Bone marrow (tissue), 2 donors: ENCODE measurements at places on chromosomes 6 and 20.

DNA sequence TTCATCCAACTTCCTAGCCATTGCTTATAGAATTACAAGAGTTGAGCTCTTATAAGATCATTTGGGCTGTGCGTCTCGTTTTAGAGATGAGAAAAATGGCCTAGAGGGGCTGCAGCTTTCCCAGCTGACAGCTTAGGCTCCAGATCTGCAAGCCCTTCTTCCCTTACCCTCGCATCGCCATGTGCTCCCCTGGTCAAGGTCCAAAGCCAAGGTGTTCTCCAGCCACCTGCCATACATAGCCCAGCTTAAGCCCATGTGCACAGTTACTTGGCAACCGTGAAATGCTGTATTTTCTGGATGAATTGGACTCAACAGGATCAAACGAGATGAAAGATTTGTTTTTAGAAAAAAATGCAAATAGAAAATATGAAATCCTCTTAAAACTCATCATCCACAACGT lies 7.9 kb downstream of the MAP3K4 start:
- DNase-seq = no peak

GRCh38 chr6:128586095-128586494 lies 65.7 kb upstream of the PTPRK start:
- no peak for DNase-seq

DNA sequence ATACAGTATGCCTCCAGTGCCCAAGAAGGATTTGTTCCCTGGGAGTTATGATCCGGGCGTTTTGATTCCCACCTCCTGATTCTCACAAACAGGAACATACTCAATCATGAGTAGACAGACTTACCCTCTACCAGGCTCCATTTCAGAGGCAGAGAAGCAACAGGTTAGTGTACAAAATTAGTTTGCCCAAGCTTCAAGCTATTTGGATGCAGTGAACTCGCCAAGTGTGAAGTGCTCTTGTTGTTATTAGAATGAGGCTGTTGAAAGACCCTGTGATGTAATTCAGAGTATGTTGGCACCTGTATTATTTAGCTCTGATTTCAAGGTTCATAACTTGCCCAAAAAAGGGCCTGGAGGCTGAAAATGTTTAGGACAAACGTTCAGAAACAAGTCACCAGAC lies 247.0 kb downstream of the PHACTR1 start:
- DNase-seq = no peak

GRCh38 chr6:26420688-26421171 lies 18.7 kb downstream of the BTN3A1 start:
- DNase-seq = peak; percentile 57

- no peak for DNase-seq
Measured at GRCh38 chr20:1062334-1063010, 55.9 kb upstream of the PSMF1 start.

DNA sequence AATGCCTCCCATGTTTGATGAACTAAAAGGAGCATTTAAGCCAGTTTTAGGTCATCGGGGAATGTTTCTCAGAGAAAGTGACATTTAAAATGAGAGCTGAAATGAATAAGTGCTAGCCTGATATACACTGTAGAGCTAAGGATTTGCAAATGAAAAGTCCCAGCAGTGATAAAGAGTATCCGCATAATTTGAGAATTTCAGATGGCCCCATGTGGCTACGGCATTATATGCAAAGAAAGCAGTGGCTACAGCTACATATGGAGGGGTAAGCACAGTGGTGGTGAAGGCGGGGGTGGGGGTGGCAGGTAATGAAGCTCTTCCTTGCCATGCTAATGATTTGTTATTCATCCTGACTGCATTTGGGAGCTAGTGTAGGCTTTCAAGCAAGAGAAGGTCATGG lies 371.3 kb downstream of the ARHGAP18 start:
- no peak for DNase-seq

GRCh38 chr20:19886661-19887288 lies 128.7 kb downstream of the RIN2 start:
- DNase-seq = no peak

DNA sequence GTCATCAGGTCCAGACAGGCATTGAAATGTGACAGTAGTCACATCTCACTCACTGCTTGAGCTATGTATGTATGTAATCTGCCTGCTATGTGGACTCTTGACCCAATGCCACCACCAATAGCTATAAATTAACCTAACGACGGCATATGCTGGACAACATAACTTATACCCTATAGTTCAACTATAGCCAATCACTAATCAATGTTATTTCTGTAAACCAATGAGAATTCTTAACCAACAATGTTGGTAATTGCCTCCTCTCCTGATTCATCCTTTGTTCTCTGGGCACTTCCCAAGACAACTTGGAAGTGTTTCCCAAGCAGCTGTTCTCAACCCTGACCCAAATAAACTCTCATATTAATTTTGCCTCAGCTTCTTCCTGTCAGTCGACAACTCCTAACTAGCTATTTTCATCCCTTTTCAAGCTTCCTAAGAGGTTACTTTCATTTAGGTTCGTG lies 24.1 kb upstream of the SERPINB1 start:
- no peak for DNase-seq

GRCh38 chr6:27426045-27426620 lies 37.6 kb downstream of the ZNF391 start:
- no peak for DNase-seq

GRCh38 chr6:156809446-156810178 lies 32.4 kb downstream of the ARID1B start:
- DNase-seq = no peak

- DNase-seq = no peak
Measured at GRCh38 chr6:47680051-47680450, 18.3 kb upstream of the ADGRF4 start.

GRCh38 chr6:13461307-13461706 lies 26.1 kb downstream of the GFOD1 start:
- no peak for DNase-seq

DNA sequence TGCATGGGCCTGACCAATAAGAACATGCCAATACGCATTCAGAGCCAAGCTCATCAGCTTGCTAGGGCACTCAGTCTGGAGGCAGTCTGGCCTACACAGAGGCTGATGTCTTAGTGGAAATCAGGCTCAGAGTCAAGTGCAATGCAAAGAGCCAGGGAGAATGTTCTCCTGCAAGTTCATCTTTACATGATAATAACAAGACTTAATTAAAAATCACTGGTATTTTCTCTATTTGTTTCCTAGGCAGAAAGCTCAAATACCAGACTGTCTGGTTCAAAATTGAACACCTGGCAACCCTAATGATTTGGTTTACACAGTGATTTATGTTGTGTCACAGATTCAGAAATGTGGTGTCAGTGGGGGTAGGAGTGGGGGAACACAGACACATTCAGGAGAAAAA lies 689.3 kb upstream of the FLRT3 start:
- no peak for DNase-seq

GRCh38 chr6:72724545-72724944 lies 102.7 kb downstream of the KCNQ5 start:
- no peak for DNase-seq

- DNase-seq = no peak
Measured at GRCh38 chr20:4297127-4297826, 281.9 kb upstream of the RNF24 start.
